IPS DF 6.9 (cell line): ENCODE measurements at places on chromosomes 4 and X.

DNA sequence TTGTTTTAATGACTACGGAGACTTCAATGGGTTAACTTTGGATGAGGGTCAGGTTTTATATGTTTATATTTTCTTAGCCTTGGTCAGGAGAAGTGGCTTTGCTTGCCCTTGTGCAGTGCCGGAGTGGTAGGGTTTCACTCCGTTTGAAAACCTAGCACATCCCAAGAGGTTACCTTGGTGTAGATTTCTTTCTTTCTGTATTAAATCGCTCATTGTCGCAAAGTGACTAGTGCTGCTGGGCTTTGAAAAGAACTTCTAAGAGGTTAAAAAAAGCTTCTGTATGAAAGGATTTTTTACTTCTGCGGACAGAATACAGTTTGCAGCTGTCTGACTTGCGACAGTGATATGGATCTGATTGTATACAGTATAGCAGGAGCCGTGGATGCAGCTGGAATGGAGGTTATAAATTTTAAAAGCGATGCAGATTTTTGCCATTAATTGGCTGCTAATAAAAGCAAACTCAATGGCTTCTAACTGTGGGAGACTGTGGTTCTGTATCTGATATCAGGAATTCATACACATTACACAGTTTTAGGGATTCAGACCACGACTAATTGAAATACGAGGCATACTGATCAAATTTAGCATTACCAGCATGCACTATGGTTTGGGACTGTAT lies 340.9 kb upstream of the PITX2 start:
- no peak for DNase-seq

GRCh38 chrX:15747626-15748173 lies 9.6 kb downstream of the CA5B start:
- no peak for DNase-seq

DNA sequence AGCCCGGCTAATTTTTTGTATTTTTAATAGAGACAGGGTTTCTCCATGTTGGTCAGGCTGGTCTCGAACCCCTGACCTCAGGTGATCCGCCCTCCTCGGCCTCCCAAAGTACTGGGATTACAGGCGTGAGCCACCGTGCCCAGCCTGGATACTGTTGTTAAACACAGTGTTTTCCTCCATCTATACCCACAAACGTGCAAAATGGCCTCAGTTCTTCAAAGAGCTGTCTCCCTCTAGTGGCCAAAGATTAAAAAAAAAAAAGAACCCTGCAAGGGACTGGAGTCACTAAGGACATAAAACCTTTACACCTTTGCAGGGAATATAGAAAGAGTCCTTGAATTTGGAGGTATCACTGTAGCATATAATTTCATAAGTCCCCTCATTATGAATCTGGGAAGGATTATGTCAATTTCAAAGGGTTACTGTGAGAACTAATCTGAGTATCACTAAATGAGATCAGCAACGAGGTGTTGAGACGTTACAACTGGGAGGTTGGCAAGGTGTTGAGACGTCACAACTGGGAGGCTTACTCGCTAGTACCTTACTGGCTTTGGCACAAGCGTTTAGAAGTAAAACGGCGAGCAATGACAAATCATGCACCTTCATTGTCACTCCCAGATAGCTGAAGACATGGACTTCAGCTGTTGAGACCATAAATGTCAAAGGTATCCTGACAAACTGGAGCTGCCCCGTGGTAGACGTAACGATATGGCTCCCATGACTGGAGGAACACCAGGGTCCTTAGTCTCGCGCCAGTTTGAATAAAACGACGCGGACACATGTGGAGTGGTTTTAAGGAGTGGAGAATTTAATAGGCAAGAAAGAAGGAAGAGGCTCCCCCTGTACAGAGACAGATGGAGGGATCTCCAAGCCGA lies 33.4 kb upstream of the ENPP6 start:
- DNase-seq = peak; percentile 16

DNA sequence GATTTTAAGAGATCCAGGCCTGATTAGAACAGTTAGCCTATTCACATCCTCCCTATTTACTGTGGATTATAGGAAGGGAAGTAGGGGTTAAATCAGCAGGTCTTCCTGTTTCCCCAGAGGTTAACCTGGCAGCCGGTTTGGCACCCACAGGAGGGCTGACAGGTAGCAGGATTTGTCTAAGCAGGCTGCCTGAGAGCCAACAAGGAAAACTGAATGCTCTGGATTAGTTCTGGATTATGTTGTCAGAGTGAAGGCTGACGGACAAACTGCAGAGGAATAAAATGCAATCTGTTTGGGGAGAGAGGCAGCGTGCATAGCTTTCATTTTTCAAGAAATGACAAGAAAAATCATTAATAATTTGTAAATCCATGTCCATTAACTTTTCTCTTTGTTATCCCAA lies 397.1 kb upstream of the FAM241A start:
- DNase-seq = peak; percentile 1

DNA sequence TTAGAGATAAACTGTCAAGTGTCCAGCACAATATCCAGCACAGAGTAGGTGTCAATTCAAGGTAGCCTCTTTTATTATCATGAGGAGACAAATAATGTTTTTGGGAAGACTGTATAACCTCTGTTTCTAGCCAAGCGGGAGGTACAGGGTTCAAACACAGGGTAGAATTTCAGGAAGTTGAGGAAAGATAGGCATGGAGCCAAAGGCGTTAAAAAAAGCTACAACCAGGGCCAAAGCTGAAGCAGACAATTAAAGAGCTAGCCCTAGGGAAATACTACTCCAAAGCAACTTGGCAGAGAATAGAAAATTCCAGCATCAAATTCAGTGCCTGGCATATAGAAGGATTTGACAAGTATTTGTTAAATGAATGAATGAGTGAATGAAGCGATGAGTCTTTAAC lies 40.0 kb upstream of the CASK start:
- DNase-seq = no peak

DNA sequence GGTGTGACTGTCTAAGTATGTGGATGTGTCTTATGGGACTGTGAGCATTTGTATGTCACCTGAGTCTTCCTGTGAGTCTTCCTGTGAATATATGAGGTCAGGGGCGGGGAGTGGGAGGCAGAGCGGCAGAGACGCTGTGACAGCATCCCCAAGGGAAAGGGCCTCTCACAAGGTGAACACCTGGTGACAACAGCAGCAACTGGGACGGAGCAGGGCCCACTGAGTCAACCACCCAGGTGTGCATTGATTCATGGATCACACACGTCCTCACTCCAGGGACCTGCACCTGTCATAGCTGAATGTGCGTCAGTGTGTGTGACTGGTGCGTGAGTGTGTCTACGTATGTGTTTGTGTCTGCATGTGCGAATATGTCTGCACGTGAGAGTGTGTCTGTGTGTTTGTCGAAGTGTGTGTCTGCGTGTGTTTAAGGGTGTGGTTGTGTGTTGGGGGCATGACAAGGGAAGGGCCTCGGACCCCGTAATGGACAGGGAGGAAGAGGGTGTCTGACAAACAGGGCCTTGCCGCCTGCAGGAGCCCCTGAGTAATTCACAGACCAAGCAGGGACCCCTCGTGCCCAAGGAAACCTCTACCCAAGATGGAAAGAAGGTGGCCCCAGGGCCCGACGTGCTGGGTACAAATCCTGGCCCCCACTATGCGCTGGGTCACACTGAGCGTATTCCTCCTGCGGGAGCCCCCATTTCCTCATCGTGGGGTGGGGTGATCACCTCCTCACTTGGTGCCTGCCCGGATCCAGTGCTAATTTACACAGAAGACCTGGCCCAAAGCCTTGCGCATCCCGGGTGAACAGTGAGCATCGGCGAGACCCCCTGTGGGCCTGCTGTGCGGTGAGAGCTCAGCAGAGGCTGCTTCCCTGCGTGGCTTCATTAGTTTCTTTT lies 76.7 kb downstream of the ABLIM2 start:
- DNase-seq = no peak

GRCh38 chr4:163679189-163679588 lies 184.7 kb downstream of the TMA16 start:
- no peak for DNase-seq

DNA sequence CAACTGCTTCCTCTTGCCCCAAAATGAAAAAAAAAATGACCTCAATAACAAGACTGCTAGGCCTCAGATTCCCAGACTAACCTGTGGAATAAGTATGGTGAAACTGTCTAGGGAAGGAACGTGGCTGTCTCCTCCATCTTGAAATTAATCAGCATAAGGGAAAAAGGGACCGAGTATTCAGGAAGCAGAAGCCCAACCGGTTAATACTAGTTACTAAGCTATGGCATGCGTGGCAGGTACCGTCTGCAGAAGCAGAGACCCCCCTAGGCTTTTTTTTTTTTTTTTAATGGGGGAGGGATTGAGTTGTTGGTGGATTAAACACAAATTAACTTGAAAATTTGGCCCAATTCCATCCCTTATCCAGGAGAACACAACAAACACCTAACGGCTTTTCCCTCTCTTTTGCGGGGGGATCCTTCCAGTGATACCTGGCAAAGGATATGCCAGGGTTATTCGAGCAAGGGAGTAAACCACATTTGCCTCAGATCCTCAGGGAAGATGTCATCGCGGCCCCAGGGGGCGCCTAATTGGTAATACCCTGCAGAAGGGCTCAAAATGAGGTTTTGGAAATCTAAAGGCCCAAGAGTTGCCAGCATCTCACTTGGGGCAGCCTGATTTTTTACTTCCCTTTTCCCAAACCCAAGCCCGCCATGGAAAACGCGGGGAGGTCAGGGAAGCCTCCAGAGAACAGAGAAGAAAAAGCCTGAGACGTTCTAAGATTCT lies 893 bp downstream of the RLIM start:
- no peak for DNase-seq

DNA sequence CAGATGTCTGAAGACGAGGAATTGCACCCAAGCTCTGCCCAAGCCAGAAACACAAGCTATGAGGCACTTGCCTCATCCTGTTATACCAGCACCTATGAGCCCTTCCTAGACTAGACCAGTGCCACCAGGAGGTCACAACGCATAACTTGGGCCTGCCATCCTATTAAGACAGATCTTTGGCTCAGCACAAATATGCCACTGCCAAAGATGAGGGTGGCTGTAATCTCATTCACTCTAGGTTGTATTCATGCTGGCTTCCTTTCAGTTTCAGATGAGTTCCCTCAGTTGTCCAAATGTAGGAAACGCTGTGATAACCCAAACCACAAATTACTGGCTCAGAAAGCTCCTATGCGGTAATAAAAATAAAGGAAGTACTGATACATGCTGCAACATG lies 76.5 kb upstream of the CITED1 start:
- DNase-seq = no peak

DNA sequence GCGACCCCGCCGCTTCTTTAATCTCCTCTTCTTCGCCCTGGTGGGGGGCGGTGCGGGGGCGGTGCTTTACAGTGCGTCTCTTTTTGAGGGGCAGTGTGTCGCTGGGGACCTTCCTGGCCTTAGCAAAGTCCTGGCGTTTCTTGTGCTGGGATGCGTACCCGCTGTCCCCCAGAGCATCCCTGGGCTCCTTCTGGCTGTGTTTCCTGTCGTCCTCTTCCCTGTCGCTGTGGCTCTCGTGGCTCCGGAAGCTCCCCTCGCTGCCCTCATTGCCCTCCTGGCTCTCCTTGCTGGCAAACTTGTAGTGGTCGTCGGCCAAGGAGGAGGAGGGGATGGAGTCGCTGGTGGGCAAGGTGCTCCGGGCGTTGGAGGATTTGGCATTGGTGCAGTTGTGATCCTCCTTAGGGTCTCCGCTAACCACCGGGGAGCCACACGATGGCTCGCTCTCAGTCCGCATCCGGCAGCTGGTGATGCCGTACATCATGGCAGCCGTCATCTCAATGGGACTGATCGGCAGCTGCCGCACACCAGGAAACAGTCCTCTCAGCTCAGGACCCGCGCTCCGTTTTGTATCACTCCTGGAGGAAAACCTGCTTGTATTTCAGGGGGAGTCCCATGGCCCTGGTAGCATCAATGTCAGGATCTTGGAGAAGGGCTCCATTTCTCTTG lies 30.4 kb upstream of the TMSB15A start:
- no peak for DNase-seq

GRCh38 chr4:87882321-87882720 lies 49.6 kb downstream of the MEPE start:
- no peak for DNase-seq

GRCh38 chrX:14344172-14344940 lies 185.0 kb upstream of the GLRA2 start:
- DNase-seq = no peak

GRCh38 chr4:134888156-134888555 lies 686.6 kb upstream of the PABPC4L start:
- no peak for DNase-seq

DNA sequence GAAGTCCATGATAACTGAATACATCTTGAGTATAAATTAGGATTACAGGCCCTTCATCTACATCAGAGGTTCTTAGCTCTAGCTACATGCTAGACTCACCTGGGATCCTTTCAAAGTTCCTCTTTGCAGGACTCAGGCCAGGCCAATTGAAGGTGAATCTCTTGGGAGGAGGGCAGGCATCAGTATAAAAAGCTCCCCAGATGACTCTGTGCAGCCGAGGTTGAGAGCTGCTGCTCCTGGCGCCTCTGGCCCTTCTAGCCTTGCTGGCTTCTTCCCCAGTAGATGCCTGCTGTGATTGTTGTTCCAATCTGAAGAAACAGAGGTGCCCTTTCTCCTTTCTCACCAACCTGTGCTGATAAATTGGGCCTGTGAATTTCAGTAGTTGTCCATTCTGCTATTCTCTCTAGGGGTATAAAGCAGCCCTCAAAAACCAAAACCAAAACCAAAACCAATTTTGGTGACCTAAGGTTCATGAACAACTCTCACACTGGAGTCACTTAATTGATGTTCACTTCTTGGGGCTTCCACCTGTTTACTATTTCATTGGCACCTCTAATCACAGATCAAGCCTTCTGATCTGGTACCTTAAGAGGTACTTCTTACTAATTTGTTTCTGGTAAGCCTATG lies 78.7 kb downstream of the SUPT20HL2 start:
- DNase-seq = no peak

DNA sequence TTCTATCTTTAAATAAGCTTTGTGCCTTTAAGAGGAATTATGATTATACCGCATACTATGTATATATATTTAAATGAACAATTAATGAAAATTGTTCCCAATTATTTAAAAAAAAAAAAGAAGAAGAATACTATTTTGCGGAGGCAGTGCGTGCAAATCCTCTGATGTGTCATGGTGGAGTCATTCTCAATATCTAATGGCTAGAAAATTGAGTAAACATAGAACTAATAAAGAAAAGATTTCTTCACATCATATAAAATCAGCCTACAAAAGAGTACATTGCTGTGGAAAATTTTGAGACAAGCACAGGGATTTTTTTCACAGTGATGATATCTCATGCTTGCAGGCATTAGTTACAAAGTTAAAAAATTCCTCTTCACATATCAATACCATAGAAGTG lies 2.6 kb upstream of the EREG start:
- DNase-seq = no peak

DNA sequence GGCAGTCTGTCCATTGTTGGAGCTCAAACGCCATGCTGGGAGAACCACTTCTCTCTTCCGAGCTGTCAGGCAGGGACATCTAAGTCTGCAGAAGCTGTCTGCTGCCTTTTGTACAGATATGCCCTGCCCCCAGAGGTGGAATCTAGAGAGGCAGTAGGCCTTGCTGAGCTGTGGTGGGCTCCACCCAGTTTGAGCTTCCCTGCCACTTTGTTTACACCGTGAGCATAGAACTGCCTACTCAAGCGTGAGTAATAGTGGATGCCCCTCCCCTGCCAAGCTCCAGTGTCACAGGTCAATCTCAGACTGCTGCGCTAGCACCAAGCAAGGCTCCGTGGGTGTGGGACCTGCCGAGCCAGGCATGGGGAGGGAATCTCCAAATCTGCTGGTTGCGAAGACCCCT lies 145.7 kb downstream of the VSIG4 start:
- DNase-seq = no peak

- DNase-seq = no peak
These were observed 815.4 kb upstream of the PCDH10 start for GRCh38 chr4:132333724-132334047.
